ENCODE measurements at places on chromosomes 5 and 9.
A peak's percentile ranks its signal among the peaks of the same experiment; 100 is the strongest.

- DNase-seq: no peak
Observed at GRCh38 chr9:137136881-137137607, 1.9 kb upstream of the GRIN1 start.

- DNase-seq: no peak
Observed at GRCh38 chr5:97929383-97929782, 746.3 kb upstream of the RIOK2 start.

- no peak for DNase-seq
Observed at GRCh38 chr5:352639-353611, 31.4 kb downstream of the AHRR start.

GRCh38 chr9:14417237-14417636 is 103.3 kb upstream of the NFIB start:
- no peak for DNase-seq

- no peak for DNase-seq
Observed at GRCh38 chr9:79396168-79396567, 175.6 kb upstream of the TLE4 start.

DNA sequence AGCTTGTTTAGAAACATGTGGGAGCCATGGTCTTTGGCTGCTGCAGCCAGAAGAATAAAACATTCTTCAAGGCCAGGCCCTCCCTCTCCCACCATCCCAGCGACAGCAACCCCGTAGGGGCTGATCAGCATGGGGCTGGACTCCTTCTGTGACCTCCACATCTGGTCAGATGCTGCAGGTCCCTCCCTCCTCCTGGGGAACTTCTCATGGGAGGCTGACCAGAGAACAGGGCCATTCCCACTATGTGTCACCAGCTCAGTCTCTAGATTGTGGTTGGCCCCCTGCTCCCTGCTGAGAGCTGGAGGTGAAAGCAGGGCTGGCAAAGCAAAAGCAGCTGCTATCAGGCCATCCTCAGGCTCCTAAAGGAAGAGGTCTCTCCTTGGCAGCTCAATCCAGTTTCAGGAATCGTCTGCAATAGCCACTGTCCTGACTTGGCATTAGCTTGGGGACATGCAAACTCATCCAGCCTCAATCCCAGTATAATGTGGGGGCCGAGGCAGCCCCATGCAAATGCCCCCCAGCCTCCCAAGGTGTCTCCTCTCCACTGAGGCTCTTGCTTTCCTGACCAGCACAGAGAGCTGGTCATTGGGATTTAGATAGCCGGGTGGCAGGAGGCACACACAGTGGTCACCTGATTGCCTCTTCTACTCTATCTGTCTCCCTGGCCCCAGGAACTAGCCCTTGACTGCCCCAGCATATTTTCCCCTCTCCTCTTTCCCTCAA is 81.5 kb downstream of the NRG2 start:
- DNase-seq: no peak

DNA sequence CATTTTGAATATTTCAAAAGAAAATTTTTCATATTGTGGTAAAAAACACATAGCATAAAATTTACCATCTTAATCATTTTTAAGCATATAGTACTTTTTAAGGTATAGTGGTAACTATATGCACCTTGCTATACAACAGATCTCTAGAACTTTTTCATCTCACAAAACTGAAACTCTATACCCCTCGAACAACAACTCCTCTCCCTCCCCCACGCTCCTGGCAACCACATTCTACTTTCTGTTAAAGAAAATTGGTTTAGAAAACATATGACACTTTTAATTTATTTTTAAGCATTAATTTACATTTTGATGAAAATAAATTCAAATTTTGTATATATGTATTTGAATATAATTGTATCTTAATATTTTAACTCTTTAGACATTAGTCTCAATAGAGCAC is 147.2 kb upstream of the EFNA5 start:
- no peak for DNase-seq

DNA sequence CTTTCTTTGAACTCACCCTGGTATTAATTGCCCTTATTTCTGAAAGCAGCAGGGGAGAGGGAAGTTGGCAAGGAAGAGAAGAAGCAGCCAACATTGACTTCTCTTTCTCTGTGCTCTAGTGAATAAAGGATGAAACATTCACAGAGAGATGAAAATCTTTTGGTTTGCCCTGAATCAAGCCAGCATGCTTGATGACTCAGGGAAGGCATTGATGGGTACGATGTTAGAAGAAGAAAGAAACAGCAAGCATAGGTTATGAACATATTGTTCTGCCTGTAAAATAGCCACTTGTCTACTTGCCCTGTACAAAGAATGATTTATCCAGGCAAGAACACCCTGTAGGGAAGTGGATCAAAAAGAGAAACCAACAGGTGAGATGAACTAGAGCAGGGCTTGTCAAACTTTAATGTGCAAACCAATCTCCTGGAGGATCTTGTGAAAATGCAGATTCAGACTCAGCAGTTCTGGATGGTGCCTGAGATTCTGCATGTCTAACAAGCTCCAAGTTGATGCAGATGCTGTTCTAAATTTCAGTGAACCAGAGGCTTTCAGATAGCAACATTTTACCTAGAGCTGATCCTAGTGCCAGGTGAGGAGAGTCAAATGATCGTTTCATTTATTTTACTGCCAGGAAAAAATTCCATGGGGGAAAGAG is 586.6 kb upstream of the TLE4 start:
- no peak for DNase-seq

DNA sequence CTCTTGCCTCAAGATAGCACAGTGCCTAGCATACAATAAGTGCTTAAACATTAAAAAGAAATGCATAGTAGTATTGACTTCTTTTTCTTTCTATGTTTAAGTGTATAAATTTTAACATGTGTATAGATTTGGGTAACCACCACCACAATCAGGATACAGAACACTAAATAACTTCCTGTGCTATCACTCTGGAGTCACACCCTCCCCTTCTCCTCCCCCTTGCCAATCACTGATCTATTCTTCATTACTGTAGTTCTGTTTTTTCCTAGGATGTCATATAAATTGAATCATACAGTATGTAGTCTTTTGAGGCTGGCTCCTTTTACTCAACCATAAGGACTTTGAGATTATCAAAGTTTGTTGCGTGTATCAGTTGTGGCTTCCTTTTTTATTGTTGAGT is 68.5 kb downstream of the OSTF1 start:
- no peak for DNase-seq

- no peak for DNase-seq
Observed at GRCh38 chr5:177389241-177390169, 5.3 kb downstream of the SLC34A1 start.

GRCh38 chr5:124736082-124736804 is 10.2 kb downstream of the ZNF608 start:
- no peak for DNase-seq

- DNase-seq: no peak
Observed at GRCh38 chr5:179495906-179496455, 54.4 kb upstream of the RUFY1 start.

DNA sequence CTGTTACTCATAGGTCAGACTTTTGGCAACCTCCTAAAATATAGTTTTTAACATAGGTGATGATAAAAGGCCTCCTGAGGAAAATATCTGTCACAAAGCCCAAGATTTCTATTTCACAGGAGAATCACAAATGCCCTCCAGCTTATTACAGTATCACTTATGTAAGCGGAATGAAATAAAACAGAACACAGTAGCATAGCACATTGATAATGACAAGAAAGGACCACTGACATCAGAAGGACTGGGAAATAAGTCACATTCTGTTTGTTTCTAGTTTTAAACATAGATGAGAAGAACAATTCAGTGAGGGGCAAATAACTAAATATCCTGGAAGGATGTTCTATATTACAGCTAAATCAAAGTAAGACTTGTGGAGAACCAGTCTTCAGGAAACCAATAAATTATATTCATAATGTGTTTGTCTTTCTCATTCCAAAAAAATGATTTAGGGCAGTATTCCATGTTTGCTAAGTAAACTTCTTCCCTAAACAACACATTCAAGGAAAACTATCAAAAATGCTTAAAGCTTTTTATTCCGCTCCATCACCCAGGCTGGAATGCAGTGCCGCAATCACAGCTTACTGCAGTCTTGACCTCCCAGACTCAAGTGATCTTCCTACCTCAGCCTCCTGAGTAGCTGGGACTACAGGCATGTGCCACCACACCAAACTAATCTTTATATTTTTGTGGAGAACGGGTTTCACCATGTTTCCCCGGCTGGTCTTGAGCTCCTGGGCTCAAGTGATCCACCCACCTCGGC is 20.8 kb upstream of the CTNNAL1 start:
- no peak for DNase-seq

- no peak for DNase-seq
Observed at GRCh38 chr5:10725636-10726035, 35.4 kb downstream of the DAP start.

GRCh38 chr9:109426626-109427402 is 71.3 kb downstream of the PTPN3 start:
- DNase-seq: no peak

- DNase-seq: no peak
Observed at GRCh38 chr5:107935645-107936044, 264.9 kb upstream of the EFNA5 start.

DNA sequence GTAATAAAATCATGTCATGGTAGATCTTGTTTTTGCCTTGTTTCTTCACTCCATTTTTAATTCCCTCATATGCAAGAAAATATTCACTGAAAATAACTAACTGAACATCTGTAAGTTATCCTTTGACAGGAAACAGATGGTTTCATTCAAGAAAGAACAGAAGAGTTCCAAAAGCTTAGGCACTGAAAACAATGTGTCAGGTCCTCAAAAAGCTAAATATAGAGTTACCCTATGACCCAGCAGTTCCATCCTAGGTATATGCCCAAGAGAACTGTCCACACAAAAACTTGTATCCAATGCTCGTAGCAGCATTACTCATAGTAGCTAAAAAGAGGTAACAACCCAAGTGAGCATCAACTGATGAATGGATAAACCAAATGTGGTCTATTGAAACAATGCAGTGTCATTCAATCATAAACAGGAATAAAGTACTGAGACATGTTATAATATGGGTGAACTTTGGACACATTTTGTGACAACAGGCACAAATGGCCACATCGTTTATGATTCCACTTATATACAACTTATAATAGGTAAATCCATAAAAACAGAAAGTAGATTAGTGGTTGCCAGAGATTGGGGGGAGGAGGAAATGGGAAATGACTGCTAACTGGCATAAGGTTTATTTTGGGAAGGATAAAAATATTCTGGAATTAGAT is 231.0 kb downstream of the FRMD3 start:
- no peak for DNase-seq

- DNase-seq: no peak
Observed at GRCh38 chr5:65978251-65978650, 51.9 kb downstream of the ERBIN start.

GRCh38 chr9:101601904-101602765 is 7.4 kb upstream of the PPP3R2 start:
- DNase-seq: peak; percentile 60

DNA sequence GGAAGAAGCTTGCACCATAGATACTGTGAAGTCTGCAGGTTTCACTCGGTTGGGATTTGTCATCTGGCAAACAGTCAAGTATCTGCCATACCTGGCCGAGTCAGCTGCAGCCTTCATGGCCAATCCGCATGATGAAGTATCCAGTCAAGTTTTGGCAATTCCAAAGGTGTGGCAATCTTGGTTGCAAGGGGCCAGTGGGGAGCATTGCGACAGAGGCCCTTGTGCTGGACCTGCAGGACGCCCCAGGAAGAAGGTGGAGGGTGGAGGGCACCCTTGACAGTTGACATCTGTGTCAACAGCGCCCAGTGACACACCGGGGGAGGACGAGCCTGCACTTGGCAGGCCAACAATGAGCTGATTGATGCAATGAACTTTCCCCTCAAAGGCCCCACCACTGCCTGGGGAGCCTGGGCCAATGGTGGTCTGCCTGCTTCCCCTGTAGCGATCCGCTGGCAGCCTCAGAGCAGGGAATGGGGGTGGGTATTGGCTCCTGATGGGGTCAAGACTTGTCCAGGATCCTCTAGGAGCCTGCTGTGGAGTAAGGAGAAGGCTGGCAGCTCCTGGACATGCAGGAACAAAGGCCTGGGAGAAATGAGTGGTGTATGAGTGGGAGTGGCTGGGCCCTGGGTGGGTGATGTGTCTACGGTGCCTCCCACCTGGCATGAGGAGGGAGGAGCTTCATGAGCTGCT is 122.8 kb upstream of the PITX1 start:
- no peak for DNase-seq

- no peak for DNase-seq
Observed at GRCh38 chr5:159332800-159333544, 2.7 kb upstream of the IL12B start.

DNA sequence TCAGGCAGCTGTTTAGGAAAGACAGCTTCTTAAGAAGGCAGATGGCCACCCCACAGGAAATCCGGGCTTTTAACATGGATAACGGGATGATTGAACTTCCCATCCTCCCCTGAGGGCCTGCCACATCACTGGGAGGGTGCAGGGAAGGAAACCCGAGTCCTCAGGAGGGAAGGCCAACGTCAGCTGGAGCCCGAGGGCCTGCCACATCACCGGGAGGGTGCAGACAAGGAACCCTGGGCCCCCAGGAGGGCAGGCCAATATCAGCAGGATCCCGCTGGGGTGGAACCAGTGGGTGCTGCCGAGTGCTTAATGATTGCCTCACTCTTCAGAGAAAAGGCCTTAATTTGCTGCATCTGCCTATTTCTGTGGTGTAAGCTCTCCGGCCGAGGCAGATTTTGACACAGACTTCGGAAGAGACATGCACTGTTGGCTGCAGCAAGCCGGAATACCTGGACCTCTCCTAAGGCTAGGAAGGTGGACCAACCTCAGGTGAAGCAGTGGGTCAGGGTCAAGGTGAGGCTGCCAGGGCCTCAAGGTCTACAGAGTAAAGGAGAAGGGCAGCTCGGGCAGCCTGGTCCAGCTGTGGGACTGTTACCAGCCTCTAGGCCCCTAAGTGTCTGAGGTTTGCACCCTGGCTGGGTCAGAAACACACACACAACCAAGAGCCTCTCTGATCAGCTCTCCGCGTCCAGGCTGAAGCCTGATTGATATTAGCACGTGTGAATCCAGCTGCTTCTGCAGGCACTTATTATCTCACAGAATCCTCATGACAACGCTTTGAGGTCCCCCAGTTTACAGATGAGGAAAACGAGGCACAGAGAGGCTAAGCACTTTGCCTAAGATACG is 14.8 kb upstream of the COL5A1 start:
- no peak for DNase-seq

DNA sequence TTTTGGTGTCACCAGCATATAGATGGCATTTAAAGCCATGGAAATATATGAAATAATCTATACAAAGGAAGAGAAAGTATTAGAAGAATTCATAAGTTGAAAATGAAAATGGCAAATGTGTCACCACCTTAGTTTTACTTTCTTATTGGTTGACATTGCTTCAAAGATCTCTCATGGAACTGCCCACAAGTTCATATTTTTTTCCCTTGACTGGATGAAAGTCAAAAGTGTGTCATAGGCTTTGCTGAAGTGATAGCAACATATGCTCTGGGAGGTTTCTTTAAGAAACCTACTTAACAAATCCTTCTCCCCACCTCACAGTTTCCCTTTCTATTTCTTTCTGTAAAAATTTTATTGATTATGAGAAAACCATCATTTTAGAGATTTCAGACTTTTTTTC is 127.2 kb downstream of the VPS13A start:
- DNase-seq: no peak

All from HEK293T (cell line).